ENCODE measurements at places on chromosomes 16 and 17.
A peak's percentile ranks its signal among the peaks of the same experiment; 100 is the strongest.

- no peak for DNase-seq
These were observed 81.0 kb downstream of the RPTOR start for GRCh38 chr17:80625627-80626026.

DNA sequence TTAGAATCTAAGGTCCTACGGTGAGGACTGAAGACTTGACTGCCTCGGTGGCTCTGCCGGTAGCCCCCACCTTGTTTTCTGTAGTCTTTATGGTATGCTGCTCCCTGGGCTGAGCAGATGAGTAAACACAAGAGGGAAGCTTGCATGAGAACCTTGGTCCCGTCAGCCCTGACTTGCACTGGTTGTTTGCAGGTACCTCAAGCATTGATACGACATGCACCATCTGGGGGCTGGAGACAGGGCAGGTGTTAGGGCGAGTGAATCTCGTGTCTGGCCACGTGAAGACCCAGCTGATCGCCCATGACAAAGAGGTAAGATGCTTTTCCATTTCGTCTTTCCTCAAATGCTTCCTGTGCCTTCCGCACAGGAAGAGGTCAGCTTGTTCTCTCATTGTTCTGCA lies 21.1 kb upstream of the TACO1 start:
- peak; percentile 15 for DNase-seq

DNA sequence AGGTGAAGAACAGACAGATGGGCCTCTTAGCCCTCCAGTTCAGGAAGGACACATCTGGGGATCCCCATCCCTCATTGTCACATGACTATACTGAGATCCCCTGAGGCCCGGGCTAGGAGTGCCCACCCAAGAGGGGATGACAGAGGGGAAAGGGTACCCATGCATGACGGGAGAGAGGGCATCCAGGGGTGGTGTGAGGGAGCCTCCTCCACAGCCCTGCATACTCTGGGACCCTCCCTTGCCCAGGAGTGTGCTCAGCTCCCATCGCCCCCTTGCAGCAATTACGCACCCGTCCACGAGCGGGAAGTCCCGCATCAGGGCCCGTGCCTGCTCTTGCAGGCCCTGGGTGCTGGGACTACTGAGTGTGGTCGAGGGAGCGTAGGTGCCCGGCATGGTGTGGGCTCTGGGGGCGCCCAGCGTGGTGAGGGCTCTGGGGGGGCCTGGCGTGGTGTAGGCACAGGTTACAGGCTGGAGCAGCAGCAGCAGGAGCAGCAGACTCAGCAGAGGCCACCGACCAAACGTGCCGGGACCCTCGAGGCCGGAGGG lies 6.5 kb downstream of the DPEP2 start:
- no peak for DNase-seq

DNA sequence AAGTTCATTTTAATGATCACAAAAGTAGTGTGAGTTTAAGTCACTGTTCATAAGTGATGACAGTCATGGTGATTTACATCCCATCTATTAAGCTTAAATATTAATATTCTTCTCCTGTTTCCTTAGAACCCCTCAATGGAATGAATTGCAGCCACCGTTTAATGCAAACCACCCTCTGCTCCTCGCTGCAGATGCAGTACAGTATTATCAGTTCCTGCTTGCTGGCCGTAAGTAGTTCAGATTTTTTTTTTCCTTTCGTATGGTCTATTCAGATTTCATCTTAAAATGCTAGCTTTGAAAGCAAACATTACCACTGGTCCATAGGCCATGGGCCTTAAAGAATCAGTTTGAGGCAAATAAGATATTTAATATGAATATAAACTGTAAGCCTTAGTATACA lies 359.0 kb upstream of the TBX2 start:
- no peak for DNase-seq

GRCh38 chr17:79045001-79045729 lies 21.2 kb downstream of the C1QTNF1 start:
- no peak for DNase-seq

DNA sequence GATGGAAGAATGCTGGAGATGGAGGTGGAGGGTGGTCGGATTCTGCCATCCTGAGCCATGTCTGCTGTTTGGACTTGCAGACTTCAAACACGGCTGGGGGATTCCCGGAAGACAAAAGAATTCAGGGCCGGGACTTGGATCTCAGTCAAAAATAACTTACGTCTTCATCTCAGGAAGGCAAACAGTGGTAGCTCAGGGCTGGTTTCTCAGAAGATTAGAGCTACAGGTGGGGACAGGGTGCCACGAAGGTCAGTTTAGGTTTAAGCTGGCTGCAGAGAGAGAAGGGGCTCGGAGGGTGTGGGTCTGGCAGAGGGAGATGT lies 4.3 kb upstream of the RHBDL3 start:
- peak; percentile 49 for DNase-seq

- DNase-seq, result no peak
These were observed 19.4 kb downstream of the GGA3 start for GRCh38 chr17:75241996-75242460.

GRCh38 chr17:353213-353837 lies 718 bp upstream of the RPH3AL start:
- no peak for DNase-seq

DNA sequence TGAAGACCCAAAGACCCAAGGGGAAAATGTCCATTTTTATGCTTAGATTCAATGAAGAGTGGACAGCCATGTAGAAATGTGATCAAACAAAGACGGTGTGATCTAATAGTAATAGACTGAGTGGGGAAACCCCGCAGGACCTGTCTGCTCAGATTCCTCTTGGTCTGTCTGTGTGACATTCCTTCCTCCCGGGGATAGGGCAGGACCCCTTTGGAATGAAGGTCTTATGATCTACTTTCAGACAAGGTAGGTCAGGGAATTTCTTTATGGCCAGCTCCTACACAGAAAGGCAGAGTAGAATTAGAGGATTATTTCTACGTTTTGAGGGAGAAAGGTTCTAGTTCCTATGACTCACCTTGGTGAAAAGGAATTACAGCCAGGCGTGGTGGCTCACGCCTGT lies 267.6 kb downstream of the STX8 start:
- DNase-seq, result no peak

- no peak for DNase-seq
These were observed 18.3 kb downstream of the MEAK7 start for GRCh38 chr16:84486126-84486525.

DNA sequence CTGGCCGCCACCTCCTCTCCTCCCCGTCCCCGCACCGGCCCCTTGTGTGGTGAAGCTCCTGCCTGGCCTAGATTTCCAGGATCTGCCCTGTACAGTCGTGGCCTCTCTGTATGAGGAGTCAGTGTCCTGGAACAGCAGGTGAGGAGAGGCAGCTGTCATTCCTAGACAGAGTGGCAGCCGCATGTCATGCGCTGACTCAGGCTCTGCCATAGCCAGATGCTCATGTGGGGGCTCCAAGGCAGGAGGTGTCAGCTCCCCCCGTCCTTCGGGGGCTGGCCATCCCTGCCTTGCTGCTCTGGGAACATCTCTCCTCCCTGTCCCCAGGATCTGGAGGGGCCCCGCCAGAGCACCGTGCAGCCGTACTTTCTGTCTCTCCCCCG lies 60.4 kb downstream of the BAIAP2 start:
- no peak for DNase-seq

DNA sequence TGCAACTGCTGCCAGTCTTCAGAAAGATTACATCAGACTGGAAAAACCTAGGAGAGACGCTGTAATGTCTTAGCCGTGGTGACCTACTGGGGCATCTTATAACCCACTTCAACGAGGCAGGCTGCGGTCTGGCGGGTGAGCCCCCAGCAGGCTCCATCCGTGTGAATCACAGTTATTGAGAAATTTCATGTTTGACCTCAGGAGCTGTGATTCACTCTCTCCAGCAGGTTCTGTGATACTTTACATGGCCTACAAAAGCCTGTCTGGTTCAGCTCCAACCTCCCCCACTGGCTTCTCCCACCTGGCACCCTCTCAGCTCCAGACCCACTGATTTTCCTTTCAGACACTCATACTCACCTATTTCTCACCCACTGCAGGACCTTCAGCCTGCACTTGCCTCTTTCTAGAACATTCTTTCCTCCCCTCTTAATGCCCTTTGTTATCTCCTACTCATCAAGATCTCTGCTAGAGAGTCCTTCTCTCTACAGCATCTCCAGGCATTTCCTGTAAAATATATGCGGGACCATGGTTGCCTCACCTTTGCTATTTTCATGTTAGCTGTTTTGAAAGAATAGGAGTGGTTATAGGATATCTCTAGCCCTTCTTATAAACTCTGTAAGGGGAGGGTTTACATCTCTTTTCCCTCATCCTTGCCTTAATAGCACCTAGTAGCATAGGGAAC lies 227.9 kb downstream of the MAF start:
- DNase-seq, result peak; percentile 89

DNA sequence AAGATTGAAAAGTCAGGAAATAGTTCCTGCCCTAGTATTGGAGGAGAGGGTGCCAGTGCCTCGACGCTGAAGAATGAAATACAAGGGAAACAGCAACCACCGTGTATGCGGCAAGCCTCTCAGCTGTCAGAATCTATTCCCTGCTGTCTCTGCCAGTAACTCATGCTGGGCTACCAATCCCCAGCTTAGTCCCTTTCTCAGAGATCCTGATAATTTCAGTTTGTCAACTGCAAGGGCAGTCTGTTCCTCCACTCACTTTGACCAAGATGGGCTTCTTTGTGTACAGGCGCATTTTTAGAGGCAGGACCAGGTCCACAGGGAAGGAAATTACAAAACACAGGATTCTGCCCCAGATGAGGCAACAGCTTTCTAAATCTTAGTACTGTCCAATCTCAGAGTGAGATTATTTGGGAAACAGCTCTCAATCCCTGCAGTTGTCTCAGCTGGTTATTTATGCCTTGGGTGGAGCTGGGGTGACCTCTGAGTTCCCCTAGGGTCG lies 1.3 kb downstream of the NQO1 start:
- DNase-seq, result peak; percentile 45

DNA sequence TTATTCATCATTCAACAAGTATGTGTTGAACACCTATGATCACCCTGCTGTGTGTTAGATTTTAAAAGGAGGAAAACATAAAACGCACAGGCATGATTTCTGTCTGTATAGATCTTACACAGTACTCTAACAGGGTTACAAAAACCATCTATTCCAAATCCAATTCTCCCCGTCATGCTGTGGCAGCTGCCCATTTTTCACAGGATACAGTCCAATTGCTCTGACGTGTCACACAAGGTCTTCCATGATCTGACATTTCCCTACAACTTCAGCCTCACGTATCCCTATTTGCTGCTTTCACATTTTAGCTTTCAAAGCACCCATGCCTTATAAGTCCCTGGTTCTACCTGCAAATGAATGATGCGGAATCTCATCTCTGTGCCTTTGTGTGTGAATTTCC lies 67.0 kb upstream of the CNTNAP4 start:
- no peak for DNase-seq

- no peak for DNase-seq
These were observed 84.4 kb downstream of the OR1D5 start for GRCh38 chr17:2978991-2979390.

- DNase-seq, result no peak
These were observed 319.8 kb downstream of the SEC14L1 start for GRCh38 chr17:77460514-77461046.

DNA sequence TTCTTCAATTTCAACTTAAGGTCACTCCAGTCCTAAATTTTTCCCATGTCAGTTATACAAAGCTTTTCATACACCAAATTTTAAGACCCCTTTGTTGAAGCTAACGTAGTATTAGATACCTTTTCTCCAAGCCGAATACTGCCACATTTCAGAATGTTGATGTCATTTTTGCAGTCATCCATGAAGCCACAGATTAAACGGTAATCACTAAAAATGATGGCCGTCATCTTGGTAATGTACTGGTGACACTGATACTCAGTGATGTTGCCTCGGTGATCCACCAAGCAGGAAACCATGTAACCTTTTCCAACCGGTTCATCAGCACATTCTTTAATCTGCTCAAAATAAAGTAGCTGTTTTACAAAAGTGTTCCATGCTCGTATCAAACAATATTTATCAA lies 82.1 kb upstream of the CLEC18B start:
- DNase-seq, result no peak

DNA sequence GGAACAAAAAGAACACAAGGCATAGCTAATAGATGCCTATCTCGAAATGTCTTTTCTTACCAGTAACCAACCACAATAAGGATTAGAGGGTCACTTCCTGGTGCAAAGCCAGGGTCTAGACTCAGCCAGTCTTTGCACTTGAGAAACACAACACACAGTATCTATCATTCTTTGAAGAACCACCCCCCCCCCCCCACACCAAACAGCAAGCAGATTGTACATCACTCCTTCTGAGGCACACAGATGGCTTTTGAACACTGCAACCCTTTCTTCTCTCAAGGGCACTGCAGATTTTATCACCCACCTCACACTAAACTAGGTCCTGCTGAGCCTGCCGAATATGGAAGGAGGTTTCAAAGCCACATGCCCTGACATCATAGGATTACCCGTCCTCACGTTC lies 145.6 kb downstream of the AATF start:
- DNase-seq, result no peak

Data from choroid plexus epithelial cell (primary cell).